ENCODE measurements at places on chromosomes 4 and X.

GRCh38 chrX:9671998-9672397 lies 93.6 kb downstream of the GPR143 start:
- no peak for DNase-seq

DNA sequence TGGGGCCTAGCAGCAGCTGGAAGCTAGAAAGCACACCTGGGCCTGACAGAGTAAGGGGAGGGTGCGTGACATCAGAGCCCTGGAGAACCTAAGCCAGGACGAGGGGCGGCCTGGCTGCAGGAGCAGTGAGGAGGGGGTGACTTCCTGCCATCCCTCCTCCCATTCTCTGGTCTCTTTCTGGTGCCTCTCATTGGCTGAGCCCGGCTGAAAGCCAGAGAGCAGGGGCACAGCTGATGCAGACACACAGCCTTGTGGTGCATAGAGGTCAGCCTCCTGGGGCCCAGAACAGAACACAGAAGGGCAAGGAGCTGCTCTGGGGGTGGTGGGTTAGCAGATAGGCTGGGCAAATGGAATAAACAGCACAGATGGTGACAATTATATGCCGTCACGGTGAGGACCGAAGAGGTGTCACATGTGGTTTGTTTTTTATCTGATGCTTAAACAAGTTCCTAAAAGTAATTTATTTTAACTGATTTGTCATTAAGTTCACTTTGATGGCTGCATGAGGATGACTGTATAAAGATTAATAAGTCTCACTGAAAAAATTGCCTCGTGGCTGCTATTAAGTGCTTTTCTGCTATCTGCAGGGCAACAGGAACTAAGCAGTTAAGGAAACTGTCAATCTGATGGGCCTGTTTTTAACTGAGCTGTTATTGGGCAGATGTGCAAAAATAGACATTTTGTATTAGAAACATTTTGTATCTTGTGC lies 102.0 kb downstream of the FNIP2 start:
- DNase-seq: no peak

DNA sequence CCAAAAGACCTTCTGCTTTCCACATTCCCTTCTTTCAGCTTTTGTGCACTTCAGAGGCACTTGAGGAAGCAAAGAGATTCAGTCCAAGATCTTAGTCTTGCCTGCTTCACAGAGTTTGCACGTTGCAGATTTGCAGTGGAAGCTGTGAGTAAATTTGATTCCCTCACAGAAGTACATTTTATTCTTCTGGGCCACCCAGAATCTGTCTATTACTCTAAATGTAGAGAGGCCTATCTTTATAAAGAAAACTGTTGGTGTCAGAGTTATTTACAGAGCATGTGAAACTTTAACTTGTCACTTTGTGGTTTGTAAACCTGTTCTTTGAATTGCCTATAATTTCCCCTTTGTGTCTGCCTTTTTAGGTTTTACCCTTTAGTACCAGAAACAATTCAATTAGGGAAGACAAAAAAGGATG lies 15.5 kb downstream of the SPRY1 start:
- DNase-seq: no peak

GRCh38 chrX:1178580-1179057 lies 33.8 kb downstream of the CRLF2 start:
- peak; percentile 47 for DNase-seq

DNA sequence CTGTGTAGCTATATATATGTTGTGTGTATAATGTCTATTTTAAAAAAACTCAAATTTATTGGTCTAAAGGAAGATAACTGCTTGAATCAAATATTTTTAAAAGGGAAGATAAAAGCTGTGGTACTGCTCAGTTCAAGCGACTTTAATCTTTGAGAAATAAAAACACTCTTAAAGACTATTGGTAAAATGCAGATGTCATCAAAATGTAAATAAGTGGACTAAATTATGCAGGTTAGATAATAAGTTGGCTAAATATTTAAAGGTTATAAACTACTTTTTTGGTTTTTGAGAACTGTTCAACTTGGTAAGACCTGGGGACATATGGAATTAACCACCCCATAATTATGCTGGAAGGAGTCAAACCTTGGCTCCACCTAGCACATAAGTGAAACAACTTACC lies 144.7 kb upstream of the ITM2A start:
- DNase-seq: no peak

DNA sequence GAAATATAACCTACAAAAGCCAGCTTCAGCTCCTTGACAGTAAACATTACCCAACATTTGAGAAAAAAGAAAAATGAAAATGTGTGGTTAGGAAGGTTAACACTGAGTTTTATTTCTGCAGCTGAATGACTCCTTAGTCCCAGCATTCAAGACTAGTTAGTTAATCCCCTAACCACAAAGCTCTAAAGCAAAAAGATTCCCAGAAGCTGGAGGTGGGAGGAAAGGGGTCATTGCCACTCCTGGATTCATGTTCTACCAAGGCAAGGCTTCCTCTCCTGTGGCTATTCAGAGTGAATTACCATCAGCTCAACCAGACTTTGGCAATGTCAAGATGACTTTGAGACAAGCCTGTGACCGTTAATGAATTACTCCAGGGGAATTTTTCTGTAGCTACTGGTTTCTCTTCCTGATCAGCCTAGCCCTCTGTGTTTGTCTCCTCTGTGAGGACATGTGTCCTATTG lies 63.6 kb downstream of the HADH start:
- no peak for DNase-seq

GRCh38 chr4:138401334-138401733 lies 159.2 kb upstream of the SLC7A11 start:
- no peak for DNase-seq

GRCh38 chr4:137980641-137981040 lies 261.5 kb downstream of the SLC7A11 start:
- DNase-seq: no peak

DNA sequence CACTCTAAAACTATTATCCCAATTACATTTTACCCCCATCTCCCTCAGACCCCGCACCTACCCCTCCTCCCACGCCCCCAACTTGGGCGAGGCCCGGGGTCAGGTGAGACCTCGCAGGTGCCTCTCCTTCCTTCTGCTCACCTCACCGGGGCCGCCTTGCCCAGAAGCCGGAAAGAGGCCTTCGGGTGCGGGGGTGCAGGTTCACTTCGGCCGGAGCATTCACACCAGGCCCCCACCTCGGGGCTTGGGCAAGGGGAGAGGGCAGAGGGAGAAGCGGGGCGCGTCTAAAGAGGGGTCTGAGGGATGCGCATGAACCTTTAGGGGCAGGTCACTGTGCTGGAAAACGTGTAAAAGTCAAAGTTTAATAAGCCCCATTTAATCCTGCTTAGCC lies 427 bp downstream of the ZNF182 start:
- DNase-seq: no peak

- no peak for DNase-seq
Measured at GRCh38 chrX:144275367-144275766, 391.5 kb downstream of the UBE2NL start.

- DNase-seq: no peak
Measured at GRCh38 chrX:19361701-19362100, 18.0 kb downstream of the PDHA1 start.
